ENCODE measurements at places on chromosomes 12 and 14.

- DNase-seq, result no peak
These were observed 80.8 kb downstream of the E2F7 start for GRCh38 chr12:76984566-76984965.

GRCh38 chr12:1610072-1610643 is 15.8 kb upstream of the FBXL14 start:
- DNase-seq, result no peak

- no peak for DNase-seq
These were observed 35.7 kb downstream of the NID2 start for GRCh38 chr14:52033101-52033642.

DNA sequence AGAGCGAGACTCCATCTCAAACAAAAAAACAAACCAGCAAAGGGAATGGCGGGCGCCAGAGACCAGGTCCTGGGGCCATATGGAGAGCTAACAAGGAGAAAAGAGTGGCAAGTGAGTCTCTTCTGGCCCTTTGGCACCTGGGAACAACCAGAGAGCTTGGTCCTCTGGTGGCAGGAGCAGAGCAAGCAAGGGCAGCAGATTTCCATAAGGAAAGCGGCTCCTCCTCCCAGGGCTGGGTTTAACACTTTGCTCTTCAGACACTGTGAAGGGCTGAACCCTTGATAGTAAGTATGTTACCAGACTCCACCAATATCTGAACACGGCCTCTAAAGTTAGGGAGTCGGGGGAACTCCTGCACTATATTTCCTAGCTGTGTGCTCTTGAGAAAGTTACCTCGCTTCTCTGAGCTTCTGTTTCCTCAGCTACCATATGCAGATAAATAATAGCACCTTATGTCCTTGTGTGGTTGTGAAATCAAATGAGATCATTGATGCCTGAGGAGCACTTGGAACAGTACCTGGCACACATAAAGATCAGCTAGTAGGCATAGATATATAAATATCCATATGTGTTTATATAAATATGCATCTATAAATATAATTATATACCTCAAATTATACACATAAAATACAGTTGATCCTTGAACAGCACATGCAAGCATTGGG is 33.4 kb upstream of the PLEKHG6 start:
- DNase-seq, result no peak

- DNase-seq, result no peak
These were observed 13.4 kb upstream of the PTGDR start for GRCh38 chr14:52254086-52254485.

- peak; percentile 83 for DNase-seq
These were observed 9.9 kb downstream of the UBC start for GRCh38 chr12:124904306-124905098.

- no peak for DNase-seq
These were observed 62.7 kb downstream of the RFLNA start for GRCh38 chr12:124357616-124358015.

- DNase-seq, result no peak
These were observed 359.9 kb downstream of the NRXN3 start for GRCh38 chr14:78530078-78530477.

Data from femur (tissue), 1 donor.